WERI-Rb-1 (cell line): ENCODE measurements at places on chromosomes 2 and 18.

DNA sequence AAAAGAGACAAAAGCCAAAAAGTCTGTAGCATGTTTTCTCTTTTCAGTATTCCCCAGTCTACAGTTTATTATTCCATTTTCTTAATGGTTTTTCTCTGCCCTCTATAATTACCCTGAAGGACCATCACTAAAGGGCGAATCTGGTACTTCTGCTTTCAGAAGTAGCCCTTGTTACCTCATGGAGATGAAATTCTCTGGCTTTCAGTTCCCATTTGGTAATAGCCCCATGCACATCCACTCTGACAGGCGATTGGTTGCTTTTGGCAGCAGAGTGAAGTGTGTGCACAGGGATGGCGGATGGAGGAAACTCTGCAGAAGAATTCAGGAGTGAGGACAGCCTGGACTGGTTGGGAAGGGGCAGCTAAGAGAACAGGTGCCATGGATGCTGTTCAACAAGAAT is 66.3 kb upstream of the NABP1 start:
- no peak for DNase-seq

DNA sequence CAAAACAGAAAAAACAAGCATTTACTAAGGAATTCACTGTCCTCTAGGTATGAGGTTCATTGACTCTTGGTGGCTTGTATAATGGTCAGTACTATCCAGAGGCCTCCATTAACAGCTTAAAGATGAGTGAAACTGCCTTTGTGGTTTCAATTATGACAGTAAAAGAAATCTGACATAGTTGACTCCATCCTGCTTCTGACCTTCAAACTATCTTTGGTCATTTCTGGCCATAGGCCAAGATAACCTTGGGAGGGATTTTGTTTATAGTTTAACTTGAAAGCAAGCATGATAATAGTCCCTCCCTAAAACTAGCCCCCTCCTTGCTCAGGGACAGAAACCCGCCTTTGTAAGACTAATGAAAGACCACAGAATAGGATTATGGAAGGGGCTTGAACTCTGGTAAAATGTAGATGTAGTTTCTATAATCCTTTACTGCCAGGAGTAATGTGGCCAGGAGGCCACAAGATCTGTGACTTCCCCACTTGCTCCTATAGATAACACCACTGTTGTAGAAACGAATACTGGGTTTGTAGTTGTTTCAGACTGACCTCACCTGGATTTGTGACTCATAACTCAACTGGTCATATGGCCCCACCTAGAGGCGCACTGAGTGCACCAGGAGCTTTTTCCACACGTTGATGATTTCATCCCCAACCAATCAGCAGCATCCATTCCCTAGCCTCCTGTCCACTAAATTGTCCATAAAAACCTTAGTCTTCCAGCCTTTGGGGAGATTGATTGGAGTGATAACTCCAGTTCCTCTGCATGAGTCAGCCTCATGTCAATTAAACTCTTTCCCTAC is 8.6 kb upstream of the PLEKHM3 start:
- DNase-seq: peak; percentile 61

DNA sequence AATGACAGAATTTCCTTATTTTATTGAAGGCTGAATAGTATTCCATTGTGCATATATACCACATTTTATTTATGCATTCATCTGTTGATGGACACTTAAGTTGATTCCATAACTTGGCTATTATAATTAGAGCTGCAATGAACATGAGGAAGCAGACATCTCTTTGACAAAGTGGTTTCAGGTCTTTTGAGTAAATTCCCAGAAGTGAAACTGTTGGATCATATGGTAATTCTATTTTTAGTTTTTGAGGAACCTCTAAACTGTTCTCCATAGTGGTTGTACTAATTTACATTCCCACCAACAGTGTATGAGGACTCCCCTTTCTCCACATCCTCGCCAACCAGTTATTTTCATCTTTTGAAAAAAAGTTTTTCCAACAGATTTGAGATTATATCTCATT is 77.5 kb downstream of the TMEM200C start:
- DNase-seq: no peak

- no peak for DNase-seq
Measured at GRCh38 chr18:13051950-13052349, 60.8 kb downstream of the CEP192 start.

DNA sequence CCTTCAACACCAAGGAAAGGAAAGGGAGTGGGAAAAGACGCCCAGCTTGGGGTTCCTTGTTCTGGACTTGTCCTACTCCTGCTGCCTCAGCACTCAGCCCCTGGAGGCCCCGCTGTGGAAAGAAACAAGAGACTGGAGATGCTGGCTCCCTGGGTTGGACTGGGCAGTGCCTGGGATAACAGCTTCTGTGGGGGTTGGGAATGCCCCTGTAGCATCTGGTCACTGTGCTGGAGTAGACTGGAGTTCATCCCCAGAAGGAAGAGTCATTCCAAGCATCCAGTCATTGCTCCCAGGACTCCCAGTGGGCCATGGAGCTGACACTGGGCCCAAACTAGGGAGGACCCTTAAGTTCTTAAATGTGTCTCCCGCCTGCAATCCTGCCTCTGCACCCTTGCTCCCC is 129.3 kb upstream of the HAAO start:
- no peak for DNase-seq

DNA sequence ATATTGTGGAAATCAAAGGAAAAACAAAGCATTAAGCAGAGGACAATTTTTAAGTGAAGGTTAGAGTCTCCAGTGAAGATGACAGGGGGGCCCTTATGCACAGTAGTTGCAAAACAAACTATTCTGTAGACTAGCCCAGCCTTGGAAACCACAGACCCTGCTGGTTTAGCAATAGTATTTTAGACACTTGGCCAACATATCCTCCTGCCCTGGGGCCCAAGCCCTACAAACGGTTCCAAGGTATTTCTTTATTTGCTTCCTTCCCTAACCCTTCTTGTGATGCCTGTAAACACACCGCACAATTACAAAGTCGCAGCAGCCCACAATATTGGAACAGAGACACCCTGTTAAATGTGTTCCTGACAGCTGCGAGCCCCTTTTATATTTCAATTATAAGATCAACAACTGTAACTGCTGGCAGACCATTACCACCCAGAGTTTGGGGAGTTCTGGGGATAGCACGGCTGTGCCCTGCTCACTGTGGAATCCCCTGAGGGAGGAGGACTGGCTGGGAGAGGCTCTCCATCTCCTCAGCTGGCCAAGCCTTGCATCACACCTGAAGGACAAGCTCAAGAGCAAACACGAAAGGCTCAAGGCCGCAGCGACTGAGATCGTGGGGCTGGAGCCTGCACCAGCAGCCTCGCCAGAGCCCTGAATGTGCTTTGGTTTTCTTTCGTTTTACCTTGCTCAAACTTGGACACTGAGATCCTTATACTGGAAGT is 282.2 kb upstream of the ATP5MC3 start:
- DNase-seq: no peak

DNA sequence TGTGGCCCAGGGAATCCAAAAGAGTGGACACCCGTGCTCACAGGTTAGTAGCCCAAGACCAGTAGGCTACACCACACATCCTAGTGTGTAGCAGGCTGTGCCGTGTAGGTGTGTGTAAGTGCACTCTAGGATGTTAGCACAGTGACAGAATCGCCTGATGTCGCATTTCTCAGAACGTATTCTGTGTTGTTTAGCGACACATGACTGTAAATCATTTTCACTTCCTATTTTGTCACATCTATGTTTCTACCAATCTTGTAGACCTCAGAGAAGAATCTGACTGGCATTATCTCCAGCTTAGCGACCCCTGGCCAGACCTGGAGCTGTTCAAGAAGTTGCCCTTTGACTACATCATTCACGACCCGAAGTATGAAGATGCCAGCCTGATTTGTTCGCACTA is 45.1 kb downstream of the NTSR2 start:
- DNase-seq: no peak

DNA sequence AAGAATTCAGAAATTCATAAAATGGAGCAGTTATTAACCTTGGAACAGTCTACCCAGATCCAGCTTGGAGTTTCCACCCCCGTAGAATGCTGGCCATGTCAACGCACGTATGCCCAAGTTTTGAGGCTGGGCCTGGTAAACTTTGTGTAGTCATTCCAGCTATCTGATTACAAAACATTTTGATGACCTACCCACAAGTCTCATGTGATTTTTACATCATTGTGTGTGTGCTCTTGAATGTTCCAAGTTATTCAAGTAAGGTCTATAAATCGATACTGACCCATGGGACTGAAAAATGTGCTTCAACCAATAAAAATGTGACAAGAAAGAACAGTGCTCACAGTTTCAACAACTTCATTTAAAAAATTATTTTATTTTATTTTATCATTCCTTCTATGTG is 32.5 kb upstream of the ICOS start:
- no peak for DNase-seq

GRCh38 chr18:23209796-23210195 is 74.5 kb downstream of the CABLES1 start:
- no peak for DNase-seq

- no peak for DNase-seq
Measured at GRCh38 chr2:61436092-61436491, 34.8 kb downstream of the USP34 start.

- no peak for DNase-seq
Measured at GRCh38 chr18:55999641-56000040, 411.6 kb upstream of the TCF4 start.

- no peak for DNase-seq
Measured at GRCh38 chr18:79736230-79736629, 56.6 kb downstream of the CTDP1 start.

DNA sequence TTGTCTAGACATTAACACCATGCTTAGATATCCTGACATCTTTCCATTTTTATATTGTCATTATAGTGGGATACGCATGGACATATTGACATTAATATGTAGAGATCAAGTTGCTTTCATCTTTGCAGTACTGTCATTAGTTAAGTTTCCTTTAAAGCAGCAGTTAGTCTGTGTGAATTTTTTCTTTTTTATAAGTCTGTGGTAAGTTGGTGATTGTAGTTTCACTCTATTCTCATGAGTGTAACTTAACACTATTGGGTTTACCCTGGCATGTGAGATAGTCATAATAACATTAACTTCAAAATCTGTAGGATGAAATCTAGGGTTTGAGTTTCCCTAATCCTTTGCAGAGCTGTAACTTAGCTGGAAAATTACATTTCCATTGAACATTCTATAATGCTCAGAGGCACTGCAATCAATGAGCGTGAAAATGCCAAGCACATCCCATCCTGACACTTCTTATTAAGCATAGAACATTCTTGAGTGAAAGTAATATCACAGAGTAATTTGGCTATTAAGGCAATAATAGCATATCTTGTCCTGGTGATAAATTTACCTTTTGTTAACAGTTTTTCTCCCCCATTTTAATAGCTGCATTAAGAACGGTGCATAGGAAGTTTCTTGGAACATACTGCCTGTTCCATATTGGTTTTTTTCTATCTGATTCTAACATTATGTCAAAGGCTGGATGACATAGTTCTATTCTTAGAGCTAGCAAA is 47.5 kb upstream of the DARS1 start:
- DNase-seq: no peak

DNA sequence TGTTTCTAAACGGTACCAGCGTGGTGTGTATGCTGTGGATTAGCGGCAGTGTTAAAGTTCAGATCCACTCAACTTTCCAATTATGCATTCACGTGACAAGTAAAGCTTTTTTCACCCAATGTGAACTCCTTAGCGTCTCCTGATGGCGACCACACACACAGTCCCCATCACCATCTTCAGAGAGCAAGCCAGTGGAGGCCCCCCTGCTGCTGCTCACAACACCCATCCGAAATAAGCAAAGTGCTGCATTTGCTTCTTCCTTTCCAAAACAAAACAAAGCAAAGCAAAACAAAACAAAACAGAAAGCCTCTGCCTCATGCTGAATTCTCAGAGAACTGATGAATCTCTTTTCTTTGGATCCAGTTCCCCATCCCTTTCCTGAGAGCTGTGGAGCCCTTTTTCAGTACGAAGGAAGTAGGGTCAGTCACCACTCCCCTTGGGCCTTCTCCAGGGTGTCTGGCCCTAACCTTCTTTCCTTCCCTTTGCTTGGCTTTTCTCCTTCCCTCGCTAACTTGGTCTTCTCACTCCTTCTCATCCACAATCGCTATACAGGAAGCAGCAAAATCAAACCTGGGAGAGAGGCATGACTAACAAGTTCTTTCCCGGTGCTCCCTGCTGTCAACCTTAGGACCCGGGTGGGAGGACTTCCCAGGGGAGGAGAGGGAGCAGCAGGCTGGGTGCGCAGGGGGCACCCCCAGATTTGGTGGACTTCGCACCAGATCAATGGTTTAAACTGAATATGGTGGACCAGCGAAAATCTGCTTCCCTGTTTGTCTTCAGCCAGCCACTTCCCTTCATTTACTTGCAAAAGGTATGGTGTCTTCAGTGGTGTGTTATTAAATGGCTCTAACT is 56.0 kb downstream of the NRP2 start:
- no peak for DNase-seq

- no peak for DNase-seq
Measured at GRCh38 chr2:157173740-157174184, 83.7 kb upstream of the GALNT5 start.

GRCh38 chr2:191347154-191347553 is 102.0 kb downstream of the MYO1B start:
- DNase-seq: no peak

DNA sequence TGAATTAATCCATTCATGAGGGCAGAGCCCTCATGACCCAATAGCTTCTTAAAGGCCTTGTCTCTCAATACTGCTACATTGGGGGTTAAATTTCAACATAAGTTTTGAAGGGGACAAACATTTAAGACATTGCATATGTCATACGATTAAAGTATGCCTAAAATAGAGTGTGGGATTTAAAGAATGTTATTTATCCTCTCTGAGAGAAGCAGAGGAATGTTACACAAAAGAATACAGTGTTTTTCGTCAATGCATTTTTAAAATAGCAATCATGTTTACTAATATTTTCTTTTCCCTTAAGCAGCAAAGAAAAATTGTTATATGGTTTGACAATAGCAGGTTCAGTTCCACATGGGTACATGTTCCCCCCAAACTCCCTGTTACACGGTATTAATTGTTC is 363.1 kb downstream of the NUP35 start:
- DNase-seq: no peak

- DNase-seq: peak; percentile 80
Measured at GRCh38 chr2:16507655-16508489, 157.8 kb downstream of the CYRIA start.

DNA sequence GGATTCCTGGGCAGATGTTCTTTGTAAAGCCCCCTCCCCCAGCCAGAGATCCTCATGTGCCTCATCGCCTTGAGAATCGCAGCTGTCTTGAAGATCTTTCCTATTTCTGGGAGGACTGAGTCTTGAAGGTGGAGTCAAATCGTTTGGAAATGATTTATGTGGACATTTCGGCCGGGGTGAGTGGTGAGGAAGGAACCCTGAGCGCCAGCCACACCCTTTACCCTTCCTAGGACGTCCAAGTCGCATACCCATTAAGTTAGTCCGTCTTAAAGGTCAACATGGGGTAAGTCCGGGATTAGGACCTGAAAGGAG is 84.9 kb upstream of the ZCCHC2 start:
- DNase-seq: peak; percentile 41
